Spleen (tissue), 13 donors: ENCODE measurements at places on chromosomes 7 and 10. TPM values are rescaled to one million over a fixed set of nuclear protein-coding genes. Genes with fewer than 3 reads are reported as not detected.

FAM13C gene
- polyA plus RNA-seq = 1.5 TPM

OR2A1 gene
- polyA plus RNA-seq = 0.04 TPM

TCF7L2 gene
- polyA plus RNA-seq = 11.4 TPM

ENO4 gene
- polyA plus RNA-seq = 0.03 TPM

CACUL1 gene
- polyA plus RNA-seq = 4.5 TPM

DNA sequence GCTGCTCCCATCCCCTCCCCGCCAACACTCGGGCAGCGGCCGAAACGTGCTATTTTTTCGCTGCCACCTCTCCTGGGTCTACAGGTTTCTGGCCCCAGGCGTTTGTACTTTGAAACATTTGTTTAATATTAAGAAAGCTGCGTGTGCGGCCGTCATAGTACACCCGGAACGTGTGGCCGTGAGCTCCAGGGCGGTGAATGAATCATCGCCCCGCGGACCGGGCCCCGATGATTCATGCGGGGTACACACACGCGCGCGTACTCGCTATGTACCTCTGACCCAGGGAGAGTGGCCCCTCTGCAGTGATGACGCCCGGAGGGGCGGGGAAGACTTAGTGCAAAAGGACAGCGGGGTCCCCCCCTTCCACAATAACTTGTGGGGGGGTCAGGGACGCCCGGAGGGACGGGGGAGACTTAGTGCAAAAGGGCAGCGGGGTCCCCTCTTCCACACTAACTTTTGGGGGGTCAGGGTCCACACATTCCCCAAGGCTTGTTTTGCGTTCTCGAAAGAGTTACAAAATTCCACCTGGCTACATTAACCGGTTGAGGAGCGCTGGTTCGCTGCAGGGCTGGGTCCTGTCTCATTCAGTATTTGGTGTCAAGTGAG, 56.5 kb upstream of the PCGF5 start:
- DNase-seq = peak; percentile 89

DNA sequence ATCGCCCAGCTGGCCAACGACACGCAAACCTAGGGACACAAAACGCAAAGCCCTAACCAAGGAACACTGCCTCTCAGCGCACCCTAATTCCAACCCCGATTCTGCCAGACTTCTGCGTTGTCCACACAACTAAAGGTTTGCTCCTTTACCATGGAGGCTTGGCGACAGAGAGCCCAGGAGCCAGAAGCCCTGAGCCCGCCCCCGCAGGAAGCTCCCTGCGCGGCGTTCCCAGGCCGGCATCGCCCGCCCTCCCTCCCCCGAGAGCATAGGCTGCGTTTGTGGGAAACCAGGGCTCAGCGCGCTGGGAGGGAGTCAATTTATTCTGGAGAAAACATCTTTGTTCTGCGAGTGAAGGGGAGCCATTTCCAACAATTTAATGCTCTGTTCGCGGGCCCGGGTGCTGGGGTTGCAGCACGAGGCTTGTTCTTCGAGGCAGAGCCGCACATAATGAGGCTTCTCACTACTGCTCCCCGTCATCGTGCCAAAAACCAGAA, 103.9 kb downstream of the GRID1 start:
- no peak for DNase-seq
